COR-L47 (cell line): ENCODE measurements at places on chromosomes 16 and 17.

DNA sequence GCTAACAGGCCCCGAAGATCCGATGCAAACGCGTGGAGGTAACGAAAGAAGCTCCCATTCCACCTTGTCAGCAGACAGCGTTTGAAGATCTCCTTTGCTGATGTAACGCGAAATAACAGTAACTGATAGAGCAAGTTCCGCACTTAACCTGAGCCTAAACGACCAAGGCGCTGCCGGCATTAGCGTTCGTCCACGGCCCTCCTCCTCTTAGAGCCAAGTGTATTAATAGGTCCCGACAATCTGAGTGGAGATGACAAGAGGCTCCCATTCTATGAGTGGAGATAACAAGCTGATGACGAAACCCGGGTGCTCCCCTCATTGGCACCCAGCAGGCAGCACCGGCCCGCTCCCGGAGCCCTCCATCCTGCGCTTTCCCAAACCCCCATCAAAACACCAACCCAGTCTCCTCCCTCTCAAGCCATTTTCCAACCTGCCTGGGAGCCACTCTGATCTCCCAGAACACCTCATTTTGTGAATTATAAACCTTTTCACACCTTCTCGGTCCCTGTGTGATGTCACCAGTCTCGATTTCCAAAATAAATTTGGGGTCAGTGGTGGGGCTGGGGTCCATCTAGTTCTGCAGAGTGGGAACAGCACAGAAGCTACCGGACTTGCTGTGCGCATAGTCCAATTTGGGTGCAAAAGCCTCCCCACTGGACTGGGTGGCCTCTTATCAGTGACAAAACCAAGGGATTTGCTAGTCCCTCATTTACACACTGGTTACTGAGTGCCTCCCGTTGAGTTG is 35.4 kb upstream of the ARL4D start:
- no peak for DNase-seq

DNA sequence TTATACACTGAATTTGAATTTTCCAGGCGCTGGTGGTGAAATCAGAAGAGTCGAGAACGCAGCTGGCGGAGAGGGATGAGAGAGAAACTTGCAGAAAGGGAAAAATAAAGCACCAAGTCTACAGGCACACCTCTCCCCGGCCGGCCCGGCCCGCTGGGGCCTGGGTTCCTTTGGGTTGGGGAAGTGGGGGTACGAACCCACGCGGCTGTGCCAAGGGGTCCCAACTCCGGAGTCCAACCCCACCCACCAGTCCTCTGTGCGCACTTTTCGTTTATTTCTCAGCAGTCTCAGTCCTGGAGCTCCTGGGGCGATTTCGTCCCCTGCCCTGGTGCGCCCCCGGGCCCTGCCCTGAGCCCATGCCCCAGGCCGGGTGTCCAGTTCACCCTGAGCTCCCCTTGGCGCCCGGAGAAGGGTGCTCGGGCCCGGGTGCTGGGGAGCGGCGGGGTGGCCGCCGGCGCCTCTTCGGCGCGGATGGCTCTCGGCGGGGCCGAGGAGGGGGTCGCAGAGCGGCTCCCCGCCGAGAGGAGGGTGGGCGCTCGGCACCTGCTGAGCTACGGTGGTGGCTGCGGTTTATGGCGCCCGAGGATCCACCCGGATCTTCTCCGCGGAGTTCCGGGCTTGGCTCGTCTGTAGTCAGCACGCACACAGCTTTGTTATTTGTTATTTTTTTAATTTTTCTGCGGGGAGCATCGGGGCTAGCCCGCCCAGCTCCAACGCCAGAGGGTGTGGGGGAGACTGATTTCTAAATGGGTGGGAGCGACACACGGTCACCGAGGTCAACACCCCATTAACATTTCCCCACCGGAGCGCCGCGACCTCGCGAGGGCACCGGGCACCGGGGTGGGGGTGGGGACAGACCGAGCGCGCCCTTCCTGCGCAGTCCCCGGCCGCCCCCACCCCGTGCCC is 15.7 kb upstream of the CBX8 start:
- no peak for DNase-seq

DNA sequence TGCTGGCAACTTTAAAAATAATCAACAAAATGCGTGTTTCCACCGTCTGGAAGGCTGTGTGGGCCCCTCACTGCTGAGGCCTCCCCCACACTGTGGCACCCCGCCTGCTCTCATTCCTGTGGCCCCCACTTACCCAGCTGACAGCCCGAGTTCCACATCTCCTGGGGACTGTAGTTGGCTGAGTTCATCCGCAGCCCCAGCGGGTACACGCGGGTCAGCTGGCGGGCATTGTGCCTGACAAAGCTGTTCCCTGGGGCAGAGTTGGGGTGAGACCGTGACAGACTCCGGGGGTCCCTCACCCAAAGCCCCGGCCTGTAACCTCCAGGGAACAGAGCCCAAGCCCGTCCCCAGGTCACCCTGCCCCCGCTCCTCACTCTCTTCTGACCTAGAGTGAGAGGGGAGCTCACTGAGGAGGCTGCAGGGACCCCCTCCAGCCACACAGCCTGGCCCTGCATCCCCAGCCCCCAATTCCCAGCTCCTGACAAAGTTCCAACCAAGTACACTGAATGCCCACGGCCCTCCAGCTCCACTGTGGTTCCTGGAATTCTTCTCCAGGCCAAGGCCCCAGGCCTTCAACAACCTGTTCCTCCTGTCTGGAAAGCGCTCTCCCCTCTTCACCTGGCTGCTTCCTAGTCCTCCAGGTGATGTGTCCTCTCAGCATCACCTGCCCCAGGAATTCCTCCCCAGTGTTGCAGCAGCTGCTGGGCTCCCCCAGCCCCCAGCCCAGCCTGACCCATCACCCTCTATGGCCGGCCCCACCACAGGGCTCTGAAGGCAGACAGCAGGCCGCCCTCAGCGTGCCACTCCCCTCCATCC is 18.0 kb downstream of the PLCD3 start:
- DNase-seq: no peak

DNA sequence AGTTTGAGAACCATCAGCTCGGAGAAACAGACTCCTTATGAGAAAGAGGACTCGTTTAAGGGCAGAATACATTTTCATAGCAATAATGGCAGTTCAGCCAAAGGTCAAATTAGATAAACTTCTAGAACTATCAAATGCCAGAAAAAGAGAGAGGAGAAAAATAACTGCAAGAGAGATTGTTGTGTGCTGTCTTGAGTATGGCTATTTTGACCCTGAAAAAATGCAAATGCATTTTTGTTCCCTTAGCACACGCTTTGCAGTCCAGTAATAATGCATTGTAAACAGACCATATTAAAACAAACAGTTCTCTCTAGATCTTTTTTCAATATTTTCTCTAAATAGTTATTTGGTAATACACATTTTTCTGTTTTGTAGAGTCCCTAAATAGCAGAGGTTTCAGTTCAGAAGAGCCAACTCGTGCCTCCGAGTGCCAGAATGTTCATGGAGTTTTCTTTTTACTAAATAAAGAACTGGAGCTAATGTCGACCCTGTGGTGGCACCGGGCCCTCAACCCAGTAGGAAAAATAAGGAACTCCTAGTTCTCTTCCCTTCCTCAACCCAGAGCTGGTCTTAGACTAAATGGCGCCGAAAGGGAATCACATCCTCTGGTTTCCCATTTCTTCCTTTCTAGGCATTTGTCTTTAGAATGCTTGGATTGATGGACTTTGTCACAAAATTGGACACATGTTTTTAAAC is 298.0 kb downstream of the MAP2K4 start:
- DNase-seq: no peak

DNA sequence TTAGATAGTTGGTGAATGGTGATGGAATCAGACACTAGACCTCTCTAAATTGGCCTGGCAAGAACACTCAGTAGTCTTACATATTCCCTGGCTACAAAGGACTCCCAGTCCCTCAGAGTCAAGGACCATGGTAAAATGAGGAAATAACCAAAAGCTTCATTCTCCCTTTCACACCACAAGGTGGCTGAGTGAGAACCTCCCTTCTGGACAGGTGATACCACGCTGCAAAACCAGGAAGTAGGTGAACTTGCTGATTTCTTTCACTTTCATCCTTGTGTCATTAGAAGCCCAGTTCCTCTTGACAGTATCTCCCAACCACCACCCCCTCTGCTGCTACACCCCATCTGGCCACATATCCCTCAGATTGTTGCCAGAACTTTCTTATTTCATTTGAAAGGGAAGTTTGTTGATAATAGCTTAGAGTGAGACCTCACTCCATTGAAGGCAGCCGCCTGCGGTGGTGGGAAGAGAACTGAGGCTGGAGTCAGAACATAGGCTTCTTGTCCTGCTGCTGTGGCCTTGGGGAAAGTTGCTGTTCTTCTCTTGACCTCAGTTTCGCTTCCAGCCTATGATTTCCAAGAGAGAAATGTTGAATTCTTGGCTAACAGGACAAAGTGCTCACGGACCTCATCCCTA is 290.6 kb upstream of the CCL2 start:
- DNase-seq: no peak

GRCh38 chr17:58007781-58008706 is 998 bp upstream of the SRSF1 start:
- no peak for DNase-seq

DNA sequence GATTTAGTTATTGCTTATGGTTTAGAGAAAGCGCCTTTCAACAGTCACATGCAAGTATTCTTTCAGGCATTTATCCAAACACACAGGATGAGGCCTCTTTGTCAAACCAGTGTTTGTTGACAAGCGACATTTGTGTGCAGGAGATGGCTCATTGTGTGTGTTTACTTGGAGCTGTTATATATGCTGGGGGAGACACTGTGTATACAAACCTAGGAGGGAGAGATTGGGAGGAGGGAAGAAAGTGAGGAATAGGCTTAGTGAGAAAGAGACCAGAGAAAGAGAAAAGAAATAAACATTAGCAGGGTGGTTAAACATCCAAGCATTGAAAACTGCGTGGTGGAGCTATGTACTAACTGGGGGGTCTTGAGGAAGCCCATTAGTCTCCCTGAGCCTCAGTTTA is 437.6 kb downstream of the MAF start:
- DNase-seq: peak; percentile 40

DNA sequence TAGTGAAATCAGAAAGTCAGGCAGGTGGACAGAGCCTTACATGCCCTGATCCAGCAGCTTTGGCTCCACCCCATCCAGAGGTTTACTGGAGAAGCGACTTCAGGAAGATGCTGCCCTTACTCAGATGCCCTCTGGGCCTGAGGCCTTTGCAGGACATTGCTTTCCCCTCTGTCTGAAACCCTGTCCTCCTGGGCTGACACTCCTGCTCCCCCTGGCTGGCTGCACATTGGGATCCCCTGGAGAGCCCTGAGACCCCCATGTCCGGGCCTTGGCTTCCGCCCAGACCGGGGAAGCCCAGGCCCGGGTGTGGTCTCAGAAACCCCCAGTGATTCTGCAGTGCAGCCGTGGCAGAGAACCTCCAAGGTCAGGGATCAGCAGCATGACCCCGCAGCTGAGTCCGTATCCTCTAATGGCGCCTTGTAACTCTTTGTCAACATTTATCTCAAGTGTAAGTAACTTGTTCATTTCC is 36.6 kb downstream of the BCO1 start:
- DNase-seq: no peak

DNA sequence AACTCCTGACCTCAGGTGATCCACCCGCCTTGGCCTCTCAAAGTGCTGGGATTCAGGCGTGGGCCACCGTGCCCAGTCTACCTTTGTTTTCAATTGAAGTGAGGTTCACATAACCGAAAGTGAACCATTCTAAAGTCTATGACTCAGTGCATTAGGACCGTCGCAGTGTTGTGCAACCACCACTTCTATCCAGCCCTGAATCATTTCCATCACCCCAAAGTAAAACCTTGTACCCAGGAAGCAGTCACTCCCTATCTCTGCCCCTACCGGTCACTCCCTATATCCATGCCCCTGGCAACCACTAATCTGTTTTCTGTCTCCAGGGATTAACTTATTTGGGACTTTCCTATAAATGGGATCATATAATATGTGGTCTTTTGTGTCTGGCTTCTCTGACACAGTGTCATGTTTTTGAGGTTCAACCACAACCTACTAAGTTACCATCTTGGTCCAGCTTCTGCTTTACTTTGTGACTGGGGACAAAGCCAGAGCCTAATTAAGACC is 28.3 kb upstream of the CDC42EP4 start:
- DNase-seq: no peak

DNA sequence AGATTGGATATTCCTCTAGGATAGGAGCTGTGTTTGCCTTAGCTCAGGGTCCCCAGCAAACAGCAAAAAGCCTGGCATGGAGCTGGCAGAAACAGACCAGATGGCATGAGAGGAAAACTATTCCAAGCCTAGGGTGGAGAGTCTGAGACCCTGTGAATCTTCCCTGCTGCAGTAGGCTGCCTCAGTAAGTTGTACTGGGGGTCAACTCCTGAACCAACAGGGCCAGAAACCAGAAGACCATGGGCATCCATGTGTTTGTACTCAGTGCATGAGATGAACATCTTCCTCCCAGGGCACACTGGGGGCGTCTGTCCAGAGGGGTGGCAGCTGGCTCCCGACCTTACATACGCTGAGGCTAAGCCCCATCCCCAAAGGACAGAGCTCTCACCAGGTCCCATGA is 214.4 kb downstream of the C16orf78 start:
- no peak for DNase-seq

DNA sequence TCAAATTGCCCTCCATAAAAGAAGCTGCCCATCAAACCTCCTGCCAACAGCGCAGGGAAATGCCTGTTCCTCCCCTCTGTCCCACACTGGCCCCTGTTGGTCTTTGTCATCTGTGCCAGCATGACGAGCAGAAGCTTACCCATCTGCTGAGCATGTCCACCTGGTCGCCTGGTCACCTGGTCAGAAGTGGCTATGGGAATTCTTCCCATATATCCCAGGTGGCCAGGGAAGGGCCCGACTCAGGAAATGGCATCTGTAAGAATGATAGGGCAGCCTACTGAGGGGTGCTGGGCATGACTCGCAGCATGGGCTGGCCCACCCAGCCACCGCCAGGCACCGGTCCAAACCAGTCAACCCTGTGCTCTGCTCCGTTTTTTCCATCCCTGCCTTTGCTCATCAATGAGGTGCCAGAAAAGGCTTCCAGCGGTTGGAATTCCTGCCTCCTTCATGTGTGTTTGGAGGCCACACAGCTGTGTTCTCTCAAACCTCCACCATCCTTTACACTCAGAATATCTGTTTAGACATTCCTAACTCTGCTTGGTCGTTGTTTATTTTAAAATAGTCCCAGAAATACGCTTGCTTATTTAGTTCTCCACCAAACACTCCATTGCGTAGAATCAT is 145.2 kb downstream of the CLEC16A start:
- no peak for DNase-seq
